ENCODE measurements at places on chromosomes 3 and 15.
A peak's percentile ranks its signal among the peaks of the same experiment; 100 is the strongest.

GRCh38 chr15:66775127-66776105, 73.4 kb downstream of the SMAD6 start:
- DNase-seq, result no peak

GRCh38 chr15:75902129-75902557, 1.5 kb upstream of the FBXO22 start:
- no peak for DNase-seq

DNA sequence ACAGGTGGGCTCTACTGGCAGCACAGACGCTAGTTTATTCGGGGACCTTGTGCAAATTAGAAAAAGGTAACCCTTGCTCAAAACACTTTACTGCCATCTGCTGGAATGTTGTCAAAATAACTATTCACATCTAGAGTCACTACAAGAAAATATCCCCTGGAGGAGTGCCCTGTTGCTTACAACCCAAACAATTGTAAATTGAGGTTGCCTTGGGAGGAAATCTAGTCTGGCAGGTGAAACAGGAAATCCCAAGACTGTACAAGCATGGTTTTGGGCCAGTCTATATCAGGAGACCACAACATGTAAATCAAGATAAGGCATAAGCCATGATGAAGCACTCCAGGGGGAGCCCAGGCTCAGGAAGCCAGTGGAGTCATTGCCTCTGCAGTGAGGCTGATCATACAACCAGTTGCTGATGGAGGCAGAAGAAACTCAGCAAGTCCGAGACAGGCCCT, 136.8 kb upstream of the ACP3 start:
- peak; percentile 65 for DNase-seq

DNA sequence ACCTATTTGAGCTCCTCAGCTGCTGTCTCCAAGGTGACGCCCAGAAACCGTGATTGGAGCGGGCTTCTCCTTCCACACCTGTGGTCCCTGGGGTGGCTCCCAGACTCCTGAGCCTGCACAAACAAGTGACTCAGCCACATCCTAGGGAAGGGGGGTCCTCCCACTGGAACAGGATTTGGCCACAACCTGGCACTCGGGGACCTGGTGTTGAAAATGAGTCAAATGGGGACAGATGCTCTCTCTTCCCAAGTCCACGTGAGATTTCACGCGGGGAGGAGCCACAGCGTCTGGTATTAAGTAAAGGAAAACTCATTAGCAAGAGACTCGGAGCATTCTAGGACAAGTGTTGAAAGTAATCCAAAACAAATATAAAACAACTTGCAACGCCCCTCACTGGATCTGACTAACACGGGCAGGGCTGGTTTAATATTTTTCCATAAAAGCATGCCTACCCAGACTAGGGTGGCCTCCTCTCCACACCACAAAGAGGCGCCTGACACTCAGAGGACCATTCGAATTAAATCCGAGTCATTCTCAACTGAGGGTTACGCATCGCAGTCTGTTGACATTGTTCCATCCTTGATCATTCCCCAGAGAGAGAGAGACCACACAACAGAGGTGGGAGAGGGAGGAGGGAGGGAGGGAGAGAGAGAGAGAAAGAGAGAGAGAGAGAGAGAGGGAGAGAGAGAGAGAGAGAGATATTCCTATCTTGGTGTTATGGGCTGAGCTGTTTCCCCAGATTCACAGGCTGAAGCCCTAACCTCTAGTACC, 74.4 kb downstream of the MGLL start:
- DNase-seq, result peak; percentile 96

DNA sequence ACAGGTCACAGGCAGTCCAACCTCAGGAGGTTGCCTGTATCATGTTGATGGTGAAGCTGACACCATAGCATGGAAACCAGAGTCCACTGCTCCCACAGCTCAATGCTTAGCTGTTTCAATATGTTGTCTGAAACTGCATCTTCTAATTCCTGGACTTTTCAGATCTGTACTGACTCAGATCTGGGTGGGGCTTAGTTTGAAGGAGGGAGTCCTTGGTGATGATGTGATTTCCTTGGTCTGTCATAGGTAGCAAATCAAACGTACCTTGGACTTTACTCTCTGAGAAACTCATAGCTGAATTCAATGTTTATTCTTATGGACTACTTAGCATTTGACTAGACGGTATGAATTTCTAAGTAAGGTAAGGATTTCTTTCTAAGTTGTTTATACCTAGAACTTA, at the start of gene HHLA2:
Gene HHLA2, plus strand, starts transcription at position 310 of the 400 bp plus-strand sequence. CDS start 55,266 bp downstream, outside the sequence.
- no peak for DNase-seq

DNA sequence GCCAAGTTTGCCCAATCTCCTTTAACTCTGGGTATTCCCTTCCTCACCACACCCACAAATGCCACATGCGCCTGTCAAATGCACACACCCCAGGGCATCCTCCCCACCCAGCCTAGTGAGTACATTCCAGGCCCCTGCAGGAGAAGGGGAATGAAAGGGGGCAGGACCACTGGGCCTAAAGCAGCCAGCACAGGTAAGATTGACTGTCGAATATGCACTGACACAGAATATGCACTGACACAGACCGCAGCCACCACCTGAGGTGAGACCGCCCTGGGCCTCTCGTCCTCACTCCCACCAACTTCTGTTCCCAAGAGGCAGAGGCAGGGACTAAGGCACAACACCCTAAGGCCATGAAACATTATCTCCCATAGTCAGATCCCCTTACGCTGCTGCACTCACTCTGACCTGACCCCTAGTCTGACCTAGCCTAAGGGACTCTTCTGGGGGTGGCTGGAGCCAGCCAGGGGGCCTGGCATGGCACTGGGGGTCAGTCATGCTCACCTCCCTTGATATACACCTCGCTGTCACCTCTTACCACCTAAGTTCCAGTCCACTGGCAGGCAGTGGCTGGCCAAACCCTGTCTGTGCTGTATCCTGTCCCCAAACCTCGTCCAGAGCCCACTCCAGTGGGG, 10.8 kb downstream of the AP3B2 start:
- no peak for DNase-seq

- DNase-seq, result peak; percentile 43
Observed at GRCh38 chr3:31377045-31377642, 155.6 kb upstream of the STT3B start.
